ENCODE measurements at places on chromosomes 5 and 9. TPM values are rescaled to one million over a fixed set of nuclear protein-coding genes. Genes with fewer than 3 reads are reported as not detected.

Gene RANBP3L
- 1.8 TPM for total RNA-seq

Gene NKD2
- not detected for total RNA-seq

Gene ITGA2
- 2.7 TPM for total RNA-seq

Gene PCDHB12
- 0.59 TPM for total RNA-seq

Gene LYRM7
- total RNA-seq: 4.7 TPM

Gene RNF180
- 12.7 TPM for total RNA-seq

Gene SLC25A51
- 119 TPM for total RNA-seq

Gene AJM1
- total RNA-seq: 0.88 TPM

Gene LAMC3
- not detected for total RNA-seq

Gene FAM151B
- 19.2 TPM for total RNA-seq

Gene HMGCR
- total RNA-seq: 150 TPM

Gene PPP2R2B
- under 0.01 TPM for total RNA-seq

Gene HAPLN1
- 18.8 TPM for total RNA-seq

Gene MBLAC2
- total RNA-seq: 6.5 TPM

Gene RNF183
- total RNA-seq: not detected

Gene STKLD1
- 1.2 TPM for total RNA-seq

Gene SOX30
- under 0.01 TPM for total RNA-seq

Gene SLC25A2
- 0.59 TPM for total RNA-seq

Gene GLRA1
- not detected for total RNA-seq

Gene SPATA31D4
- total RNA-seq: not detected

Gene OGN
- total RNA-seq: 0.88 TPM

Gene ELAVL2
- 0.36 TPM for total RNA-seq

Gene FRRS1L
- total RNA-seq: 0.36 TPM

Data from osteoblast (primary cell).